Fibroblast of villous mesenchyme (primary cell): ENCODE measurements at places on chromosomes 2 and 18.

GRCh38 chr2:173393186-173393585 is 38.5 kb downstream of the CDCA7 start:
- no peak for DNase-seq

DNA sequence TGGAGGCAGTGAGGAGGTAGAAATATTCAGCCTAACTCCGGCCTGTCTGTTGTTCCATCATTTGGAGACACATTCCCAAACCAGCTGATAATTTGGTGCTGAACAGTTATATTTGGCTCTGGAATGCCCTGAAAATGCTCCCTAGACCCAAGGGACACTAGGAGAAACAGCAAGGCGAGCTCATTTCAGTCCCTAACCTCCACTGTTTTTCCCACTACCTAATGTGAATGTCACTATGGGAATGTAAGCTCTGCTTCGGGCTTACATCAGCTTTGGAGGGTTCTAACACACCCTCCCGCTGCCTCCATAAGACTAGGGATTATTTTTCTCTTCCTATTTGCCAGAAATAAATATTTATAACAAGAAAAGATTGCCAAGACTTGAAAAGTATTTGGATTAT is 103.5 kb downstream of the ANTXR1 start:
- peak; percentile 31 for DNase-seq

GRCh38 chr2:197777823-197778407 is 7.2 kb downstream of the BOLL start:
- peak; percentile 63 for DNase-seq

DNA sequence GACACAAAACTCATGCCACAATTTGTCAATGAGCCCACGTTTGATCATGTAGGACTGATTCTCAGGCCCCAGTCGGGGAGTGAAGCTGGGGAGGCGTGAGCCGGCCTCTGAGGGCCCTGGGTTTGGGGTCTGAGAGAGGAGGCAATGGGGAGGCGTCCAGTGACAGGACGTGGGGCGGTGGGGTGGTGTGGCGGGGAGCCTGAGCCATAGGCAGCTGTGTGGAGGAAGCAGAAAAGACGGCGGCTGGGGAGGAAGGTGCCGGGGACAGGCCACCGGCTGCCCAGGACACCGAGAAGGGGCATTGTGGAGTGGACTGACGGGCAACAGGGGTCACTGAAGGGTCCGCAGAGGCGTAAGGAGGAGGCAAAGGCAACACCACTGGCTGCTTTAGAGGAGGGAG is 7.2 kb downstream of the CHPF start:
- DNase-seq = no peak

DNA sequence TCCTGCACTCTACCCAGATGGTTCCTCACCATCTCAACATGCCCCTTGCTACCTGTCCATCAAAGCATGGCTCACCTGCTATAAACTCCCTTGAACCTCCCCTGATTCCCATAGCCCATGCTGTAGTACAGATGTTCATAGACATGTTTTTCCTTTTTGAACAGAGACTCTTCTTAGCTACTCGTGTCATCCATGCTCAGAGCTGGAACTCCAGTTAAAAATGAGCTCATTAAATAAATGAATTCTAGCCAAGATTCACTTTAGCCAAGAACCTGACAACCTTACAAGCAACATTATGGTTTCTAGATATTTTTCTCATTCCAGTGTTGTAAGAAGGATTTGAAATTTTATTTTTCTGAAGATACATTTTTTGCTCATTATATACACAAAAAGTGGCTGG is 65.0 kb downstream of the SCG2 start:
- no peak for DNase-seq

DNA sequence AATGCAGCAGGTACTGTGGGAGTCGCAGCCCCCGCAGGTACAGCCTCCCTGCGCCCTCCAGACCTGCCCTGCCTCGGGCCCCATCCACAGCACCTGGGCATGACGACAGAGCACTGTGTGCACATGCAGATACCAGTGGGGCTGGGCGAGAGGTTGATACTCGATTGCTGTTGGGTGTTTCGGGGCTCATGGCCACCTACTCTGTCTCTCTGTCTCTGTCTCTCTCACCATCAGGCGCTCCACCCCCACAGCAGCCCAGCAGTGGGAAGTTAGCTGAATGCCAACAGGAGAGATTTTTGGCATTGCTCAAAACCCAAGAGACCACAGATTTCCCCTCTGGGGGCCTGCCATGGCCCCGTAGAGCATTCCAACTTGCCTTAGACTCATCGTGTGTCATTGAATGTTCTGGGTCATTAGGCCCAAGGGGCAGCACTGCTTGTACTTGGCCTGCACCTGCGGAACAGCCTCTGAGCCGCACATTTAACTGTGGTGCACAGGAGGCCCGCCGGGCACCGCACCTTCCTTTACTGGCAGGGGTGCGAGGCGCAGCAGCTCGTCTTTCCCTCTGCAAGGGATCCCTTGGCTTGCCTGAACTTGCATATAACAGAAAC is 18.8 kb downstream of the KCNIP3 start:
- no peak for DNase-seq
